Activated T-cell treated with anti-CD3 and anti-CD28 coated beads for 1 hour (primary cell): ENCODE measurements at places on chromosomes 16 and 17.

DNA sequence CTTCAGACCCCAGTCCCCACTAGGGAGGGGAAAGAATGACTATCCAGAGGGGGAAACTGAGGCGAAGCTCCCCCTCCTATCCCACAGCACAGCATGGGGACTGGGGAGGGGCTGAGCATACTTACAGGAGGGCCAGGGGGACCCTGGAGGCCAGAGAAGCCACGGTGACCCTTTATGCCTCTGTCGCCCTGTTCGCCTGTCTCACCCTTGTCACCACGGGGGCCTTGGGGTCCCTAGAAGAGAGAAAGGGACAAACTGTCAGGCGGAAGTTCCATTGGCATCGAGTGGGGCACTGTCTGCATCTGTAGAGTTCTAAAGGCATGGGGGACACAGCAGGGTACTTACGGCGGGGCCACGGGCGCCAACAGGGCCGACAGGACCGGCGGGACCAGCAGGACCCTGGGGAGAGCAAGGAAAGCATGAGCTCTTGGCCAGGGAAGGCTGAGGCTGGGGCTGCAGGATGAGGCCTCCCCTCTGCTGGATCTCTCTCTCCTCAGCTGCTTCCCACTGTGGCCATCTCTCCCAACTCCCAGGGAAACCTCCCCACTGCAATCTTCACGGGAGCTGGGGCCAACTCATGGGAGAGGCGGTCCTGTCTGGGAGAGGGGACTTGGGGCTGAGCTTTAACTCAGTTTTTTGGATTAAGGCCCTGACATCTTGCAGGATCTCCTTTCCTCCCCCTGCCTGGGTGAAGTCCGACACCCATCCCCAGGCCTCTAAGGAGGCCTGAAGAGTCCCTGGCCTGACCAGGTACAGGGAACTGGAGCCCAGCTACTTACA is 13.5 kb downstream of the COL1A1 start:
- no peak for DNase-seq

- DNase-seq, result no peak
These were observed 72.5 kb upstream of the BCAR1 start for GRCh38 chr16:75323933-75324332.

- DNase-seq, result no peak
These were observed 87.1 kb downstream of the KCNJ12 start for GRCh38 chr17:21463204-21463661.

DNA sequence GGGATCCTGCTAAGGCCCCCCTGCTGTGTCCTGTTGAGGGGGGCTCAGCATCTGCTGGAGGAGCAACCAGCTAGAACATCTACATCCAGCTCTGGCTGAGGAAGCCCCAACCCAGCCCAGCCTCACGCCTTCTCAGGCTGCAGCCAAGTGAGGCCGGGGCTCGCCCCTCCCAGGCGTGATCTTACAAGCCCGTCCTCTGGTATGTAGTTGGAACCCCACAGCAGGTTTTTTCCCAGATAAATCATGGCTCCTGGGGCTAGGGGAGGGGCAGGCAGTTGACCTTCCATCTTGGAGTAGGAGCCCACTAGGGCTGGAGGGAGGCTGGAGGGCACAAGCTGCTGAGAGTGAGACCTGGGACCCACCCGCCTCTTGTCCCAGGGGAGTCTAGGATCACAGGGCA is 4.7 kb downstream of the FAM83G start:
- DNase-seq, result no peak

GRCh38 chr16:78762222-78762621 is 662.8 kb downstream of the WWOX start:
- DNase-seq, result no peak

- DNase-seq, result no peak
These were observed 2.3 kb downstream of the ALYREF start for GRCh38 chr17:81888988-81889595.

DNA sequence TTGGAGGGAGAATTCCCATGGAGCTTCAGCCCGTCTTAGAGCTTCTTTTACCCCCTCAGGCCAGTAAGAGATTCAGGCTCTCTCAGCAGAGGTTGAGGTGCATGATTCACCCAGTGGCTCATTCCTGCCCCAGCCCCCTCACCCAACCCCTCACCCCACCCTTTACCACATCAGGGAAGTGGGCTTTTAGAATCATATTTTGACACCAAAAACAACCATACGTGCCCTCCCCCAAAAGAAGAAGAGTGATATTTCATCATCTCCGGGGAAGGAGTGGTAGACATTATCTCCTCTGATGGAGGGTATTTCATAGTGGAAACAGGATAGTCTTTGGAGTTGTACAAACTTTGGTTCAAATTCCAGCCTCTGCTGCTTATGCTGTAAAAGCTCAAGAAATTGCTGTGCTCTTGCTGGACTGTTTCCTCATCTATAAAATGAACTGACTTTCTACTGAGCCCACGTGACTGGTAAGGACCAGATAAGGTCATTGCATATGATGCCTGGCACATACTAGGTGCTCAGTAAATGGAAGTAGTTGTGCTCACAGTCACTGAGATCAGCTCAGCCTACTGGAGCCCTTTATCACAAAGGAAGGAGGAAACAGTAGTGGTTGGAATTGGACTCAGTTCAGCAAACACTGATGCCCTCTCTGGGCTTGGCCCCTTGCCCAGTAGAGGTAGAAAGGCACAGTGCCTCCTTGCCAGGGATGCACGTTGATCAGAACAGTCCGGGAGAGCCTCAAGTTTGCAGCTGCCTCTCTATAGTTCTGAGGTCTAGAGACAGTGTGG is 18.3 kb upstream of the CCL5 start:
- DNase-seq, result no peak

GRCh38 chr17:67994817-67995569 is 1.3 kb downstream of the C17orf58 start:
- DNase-seq, result no peak

DNA sequence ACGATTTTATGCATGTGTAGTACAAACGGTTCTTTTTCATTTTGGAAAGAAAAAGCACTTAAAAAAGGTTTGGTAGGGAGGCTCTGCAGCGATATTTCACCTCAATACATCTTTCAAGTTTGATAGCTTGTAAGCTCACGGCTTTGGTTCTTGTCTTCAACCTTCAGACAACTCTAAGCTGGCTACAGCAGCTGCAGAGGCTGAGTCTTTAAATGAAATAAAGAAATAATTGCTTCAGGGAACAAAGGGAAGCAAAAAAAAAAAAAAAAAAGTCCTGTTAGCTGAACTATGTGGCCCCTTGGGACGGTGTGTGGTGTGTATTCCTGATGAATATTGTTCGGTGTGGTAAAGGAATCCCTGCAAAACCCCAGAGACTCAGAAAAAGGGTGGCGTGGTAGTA is 265.1 kb downstream of the NTN1 start:
- DNase-seq, result no peak

DNA sequence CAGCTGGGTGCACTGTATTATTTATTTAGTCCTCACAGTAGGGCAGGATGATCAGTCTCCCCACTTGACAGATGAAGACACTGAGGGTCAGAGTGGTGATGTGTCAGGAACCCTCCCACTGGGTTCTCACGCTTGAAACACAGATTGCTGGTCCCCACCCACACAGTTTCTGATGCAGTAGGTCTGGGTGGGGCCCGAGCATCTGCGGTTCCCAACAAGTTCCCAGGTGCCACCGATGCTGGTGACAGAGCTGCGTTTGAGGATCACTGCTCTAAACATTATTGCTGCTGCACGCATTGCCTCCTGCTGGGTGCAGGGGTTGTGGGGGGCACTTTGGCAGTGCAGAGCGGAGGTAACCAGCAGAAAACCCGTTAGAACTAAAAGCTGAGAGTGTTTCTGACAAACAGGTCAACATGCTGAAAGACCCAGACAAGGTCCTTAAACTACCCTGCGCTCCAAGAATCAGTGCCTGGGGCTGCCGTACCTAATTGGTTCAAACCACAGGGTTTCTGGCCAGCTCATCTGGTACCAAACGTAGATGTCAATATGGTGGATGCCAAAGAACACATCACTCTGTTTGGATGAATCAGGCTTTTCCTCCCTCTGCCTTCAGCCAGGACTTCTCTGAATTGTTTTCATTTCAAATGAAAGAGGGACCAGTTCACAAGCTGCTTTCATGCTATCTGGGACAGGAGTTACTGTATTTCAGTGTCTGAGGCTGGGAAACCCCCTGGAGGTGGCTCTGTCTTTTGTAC is 76.0 kb downstream of the ABCC1 start:
- DNase-seq, result peak; percentile 14

- no peak for DNase-seq
These were observed 4.0 kb upstream of the CDH11 start for GRCh38 chr16:65125871-65126270.

DNA sequence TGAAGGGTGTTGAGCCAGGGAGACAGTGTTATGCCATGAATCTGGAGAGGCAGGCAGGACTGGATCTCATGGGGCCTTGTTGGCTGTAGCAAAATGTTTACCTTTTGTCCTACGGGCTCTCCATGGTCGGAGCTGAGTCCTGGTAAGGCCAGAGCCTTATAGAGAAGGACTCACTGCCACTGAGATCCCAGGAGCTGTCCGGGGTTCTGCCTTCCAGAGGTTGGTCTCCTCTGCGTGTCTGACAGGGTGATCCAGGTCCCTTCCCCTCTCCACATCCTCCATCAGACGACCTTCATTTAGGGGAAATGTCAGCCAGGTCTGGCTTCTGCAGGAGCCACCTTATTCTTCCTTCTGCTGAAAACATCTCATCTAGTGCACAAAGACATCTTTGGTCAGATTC is 285.2 kb upstream of the N4BP1 start:
- no peak for DNase-seq

GRCh38 chr17:81635973-81636504 is 873 bp downstream of the NPLOC4 start:
- no peak for DNase-seq

DNA sequence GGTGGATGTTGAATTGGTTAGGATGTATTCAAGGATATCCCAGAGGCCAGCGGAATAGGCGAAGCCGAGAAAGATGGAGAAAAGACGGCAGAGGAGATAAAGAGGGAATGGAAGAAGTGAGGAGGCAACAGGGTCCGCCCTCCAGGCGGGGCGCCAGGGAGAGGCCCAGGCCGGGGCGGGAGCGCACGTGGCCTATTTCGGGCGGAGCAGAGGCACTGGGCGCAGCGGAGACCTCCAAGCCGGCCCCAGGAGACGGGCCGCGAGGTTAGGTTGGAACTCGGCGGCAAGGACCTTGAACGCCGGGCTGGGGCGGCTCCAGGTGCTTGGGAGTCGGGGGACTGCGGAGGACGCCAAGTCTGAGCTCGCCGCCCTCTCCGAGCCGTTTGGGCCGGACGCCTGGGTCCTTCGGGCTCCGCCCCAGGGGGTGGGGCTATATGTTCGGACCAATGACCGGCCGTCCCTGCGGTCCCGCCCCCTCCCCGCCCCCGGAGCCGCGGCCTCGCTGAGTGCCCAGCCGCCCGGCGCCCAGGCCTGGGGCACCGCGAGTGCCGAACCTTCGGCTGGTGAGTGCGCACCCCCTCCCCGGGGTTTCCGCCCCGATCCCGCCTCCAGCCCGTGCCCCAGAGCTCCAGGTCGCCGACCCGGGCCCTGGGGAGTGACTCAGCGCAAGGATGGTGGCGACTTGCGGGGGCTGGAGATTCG is at the start of gene ZNF771:
TSS of gene ZNF771 (plus strand) at position 505 of the 702 bp plus-strand sequence. CDS start 448 bp downstream, outside the sequence.
- peak; percentile 83 for DNase-seq
